D341Med (cell line): ENCODE measurements at places on chromosomes 16 and 17.

DNA sequence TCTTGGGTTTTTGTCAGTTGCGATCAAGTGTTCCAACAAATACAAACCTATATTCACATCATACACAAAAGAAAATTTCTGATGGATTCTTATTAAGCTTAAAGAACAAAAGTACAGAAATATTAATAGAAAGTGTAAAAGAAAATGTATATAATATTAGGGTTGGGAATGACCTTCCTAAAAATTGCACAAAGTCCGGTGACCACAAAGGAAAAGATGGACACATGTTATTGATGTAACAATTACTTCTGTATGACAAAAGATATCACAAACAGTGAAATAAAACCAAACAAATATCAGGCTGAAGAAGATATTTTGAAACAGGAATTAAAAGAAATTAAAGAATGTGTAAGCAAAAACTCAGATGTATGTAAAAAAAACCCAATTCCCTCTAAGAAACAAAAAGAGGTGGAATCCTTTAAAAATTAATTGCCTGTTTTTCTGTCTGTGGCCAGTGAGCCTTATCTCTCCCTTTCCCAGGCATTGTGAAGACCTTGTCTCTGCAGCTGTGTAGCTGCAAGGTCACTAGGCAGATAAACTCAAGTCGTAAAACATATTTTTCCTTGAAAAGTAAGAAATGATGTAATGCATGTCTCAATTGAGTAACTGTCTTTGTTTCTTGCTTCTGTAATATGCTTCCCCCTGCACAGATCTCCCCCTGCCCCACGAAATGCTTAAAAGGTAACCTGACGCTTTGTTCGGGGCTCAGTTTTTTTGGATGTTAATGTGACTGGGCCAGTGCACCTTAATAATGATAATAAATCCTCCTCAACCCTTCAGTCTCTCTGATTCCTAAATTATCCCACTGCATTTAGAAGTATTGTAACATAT, 2.8 kb downstream of the ST6GALNAC1 start:
- no peak for DNase-seq

DNA sequence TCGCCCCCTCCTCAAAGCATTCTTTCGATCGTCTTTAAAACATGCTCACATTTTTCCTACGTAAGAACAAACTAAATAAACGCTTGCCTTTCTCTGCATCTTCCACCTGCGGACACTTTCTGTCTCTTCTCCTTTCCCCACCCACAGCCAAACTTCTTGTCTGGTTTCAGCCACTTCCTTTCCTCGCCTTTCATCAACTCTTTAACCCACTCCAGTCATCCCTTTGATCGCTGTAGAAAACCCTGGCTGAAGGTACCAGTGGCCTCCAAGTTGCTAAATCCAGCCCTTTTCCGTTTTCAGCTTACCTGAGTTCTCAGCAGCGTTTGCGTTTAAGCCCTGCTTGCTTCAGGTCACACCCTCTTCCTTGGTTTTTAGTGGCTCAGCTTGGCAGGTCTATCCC, 483 bp downstream of the RPA1 start:
- DNase-seq: no peak

DNA sequence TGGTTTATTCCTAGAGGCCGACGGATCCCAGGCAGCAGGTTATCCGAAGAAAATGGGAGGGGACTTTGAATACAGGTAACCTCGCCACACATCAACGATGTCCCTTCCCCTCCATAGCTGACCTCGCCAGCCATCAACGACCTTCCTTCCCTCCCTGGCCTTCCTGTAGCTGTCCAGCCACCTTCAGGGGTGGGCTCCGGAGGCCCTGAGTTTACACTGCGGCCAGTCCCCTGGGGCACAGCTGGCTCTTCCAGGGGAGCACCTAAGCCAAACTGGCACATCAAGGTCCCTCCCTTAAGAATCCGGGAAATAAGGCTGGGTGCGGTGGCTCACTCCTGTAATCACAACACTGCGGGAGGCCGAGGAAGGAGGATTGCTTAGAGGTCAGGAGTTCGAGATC, 10.1 kb upstream of the RPH3AL start:
- DNase-seq: no peak

DNA sequence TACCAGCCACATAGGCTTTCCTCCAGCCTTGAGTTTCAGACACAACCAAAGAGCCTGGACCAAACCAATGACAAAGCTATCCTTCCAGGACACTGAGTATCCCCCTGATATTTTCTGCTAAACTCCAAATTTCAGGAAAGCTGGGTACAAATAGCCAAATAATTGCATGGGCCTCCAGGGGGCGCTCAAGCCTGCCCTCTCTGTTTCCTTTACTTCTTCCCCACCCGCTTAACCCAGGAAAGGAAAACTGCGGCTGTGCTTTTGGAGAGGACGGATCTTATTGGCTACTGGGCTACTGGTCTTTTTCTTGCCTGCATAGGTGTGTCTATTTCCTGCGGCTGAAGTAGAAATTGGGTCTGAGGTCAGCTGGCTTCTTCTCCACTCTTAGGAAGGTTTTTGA, 30.1 kb downstream of the GNGT2 start:
- peak; percentile 88 for DNase-seq

GRCh38 chr16:86905302-86905701, 327.0 kb downstream of the FOXL1 start:
- DNase-seq: no peak

- DNase-seq: no peak
Observed at GRCh38 chr16:82405736-82406135, 221.0 kb upstream of the CDH13 start.

- DNase-seq: no peak
Observed at GRCh38 chr16:28264656-28265055, 27.7 kb upstream of the SBK1 start.

GRCh38 chr17:30279156-30279555, 12.6 kb downstream of the BLMH start:
- no peak for DNase-seq

DNA sequence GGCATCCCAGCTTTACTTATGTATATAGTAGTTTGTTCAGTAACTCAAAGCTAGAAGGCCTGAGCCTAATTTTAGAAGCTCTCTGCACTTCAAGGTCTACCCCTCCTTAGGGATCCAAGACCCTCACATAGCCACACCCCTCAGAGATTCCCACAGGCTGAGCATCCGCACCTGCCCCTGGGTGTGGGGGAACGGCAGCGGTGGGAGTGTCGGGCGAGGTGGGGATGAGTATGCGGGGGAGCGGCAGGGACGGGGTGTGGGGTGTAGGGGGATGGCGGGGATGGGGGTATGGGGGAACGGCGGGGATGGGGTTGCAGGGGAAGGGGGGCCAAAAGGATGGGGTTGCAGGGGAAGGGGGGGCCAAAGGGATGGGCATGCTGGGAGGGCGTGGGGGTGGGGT, 24.9 kb upstream of the BEAN1 start:
- no peak for DNase-seq

DNA sequence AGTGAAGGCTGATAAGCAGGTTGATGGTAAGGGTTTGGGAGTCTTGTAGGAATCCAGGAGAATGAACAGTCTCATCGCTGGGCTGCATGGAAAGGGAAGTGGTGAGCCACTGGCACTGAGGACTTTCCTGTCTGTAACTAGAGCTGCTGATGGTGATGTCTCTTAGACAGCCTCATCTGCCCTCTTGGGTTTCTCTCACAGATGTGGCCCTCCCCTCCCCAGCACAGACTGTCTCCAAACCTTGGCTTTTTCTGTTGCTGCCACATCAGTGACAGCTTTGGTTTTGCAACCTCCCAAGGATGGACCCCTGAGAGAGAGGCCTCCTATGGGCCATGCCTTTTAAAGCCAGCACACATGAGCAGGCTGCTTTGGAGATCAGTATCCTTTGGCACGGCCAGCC, 16.9 kb downstream of the PLCG2 start:
- DNase-seq: no peak

DNA sequence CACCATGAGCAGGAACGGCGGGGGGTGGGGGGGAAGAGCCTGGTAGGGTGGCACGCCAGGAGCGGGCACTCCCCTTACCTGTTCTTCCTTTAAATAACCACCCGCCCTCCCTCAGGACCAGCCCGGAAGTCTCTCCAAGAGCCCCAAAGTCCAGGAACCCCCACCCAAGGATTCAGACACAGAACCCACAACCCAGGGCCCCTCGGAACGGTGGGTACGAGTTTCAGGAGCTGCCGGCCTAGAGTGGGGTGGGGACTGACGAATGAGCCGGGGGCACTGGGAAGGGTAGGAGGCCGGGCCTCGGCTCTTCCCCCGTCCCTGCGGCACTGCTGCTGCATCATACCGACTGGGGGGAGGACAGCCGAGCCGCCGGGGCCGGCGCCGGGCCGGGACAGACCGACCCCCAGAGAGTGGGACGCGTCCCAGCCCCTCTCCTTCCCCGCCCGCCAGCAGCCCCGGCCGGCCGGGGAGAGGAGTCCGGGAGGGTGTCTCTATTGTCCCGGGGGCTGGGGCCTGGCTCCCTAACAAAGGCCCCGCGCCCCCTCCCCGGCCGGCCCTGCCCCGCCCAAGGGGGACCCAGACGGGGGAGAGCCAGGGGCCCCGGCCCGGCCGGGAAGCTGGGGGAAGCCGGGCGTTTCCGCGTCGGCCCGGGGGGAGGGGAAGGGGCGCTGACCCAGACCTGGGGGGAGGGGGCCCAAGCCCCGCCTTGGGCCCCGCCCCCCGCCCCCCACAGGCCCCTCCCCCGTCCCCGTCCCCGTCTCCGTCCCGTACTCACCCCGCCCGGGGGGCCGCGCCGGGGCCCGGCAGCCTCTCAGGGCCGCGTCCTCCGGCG, 747 bp downstream of the ATXN7L3 start:
- DNase-seq: peak; percentile 95

DNA sequence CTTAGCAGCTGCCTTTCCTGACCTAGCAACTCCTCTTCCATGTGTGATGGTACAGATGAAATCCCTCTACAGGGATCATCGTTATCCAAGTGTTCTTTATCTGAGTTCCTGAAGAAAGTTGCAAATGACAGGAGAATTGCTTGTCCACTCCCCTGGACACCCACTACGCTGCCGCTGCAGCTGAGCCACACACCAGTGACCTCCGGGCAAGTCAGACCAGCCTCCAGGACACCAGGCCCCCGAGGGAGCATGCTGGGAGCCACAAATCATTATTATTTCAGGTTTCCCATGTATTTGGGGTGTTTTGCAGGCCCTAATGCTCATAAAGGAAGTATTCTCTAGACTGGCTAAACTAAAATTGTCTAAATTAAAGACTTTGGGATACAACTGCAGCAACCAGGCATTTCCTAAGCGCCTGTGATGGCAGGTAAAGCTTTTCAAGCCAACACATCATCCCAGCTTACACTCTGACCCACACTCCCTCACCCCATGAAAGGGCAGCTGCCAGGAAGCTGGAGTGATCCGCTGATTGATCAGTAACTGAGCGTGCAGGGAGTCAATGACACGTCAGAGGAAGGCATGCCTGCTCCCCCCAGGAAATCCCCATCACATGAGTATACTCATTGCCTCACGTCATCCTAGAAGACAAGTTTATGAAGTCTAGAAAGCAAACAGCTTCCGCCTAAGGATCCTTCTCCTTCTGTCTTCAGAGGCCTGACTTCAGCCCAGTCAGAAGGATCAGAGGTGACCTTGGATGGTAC, 14.4 kb downstream of the FA2H start:
- DNase-seq: no peak

- DNase-seq: peak; percentile 95
Observed at GRCh38 chr17:76710863-76711611, at the start of gene MXRA7. Gene MXRA7, minus strand, starts transcription at chr17:76710965. Its CDS starts 19 bp downstream, at chr17:76710946.

DNA sequence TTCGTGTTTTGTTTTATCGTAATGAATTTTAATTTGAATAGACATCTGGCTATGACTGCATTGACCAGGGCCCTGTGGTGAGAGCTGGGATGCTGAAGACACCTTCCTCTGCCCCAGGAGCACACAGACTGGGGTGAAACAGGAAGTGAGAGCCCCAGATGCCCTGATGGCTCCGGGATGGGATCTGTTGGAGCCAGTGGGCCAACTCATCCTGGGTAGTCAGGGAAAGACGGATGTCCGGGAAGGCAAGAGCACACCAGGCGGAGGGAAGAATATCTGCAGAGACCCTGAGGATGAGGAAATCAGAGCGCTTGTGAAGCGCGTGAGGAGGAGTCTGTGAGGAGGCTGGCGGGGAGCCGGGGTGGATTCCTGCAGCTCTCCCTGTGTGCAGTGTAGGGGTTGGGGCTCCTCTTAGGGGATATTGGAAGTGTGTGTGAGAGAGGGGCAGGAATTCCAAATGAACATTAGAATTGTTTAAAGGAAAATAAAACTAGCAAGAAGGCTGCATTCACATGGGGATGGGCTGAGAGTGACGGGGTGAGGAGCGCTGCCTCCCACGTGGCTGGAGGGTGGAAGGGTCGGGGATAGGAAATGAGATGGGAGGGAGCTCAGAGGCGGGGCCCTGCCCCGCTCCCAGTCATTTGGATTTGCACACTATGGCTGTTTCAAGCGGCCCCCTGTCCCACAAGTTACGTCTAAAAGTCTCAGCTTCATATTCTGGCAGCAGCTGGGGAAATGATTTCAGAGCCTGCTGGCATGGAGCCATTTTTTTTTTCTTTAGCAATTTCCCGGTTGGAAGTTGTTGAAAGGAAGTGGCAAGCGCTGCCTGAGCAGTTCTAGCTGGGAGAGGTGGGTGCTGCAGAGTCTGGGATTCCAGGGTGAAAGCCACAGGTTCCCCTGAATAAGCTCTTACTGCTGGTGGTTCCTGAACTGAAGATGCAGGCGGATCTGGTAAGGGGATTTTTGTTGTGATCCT, 71.2 kb upstream of the LGALS9 start:
- DNase-seq: no peak

DNA sequence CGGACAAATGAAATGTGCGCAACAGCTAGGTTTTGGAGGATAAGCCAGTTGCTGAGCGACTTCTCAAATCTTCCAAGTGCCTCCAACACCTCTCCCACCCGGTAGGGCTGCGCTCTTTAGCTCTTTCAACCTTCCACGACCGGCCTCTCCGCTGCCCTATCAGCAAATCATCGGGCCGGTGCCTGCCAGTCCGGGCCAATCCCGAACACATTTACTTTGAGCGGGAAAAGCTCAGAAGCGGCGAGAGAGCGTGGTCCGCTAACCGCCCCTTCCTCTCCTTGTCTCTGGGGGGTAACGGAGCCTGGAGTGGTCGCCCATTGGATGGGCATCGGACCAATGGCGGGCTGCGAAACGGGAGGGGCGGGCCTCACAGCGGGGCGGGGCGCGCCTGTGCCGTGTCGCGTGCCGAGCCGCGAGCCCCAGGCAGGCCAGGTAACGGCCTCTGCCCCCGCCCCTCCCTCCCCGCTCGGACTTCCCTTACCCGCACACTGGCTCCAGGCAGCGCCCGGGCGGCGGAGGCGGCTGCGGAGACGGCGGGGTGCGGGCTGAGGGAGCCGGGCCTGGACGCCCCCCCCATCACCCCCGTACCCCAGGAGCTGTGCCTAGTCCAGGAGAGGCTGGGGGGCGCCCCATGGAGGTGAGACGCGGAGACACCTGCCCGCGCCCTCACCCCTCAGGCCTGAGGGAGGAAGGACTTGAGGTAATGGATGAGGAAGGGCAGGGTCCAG, at the start of gene MEIOC:
Gene MEIOC, plus strand, starts transcription at position 486 of the 728 bp plus-strand sequence. Its CDS starts 146 bp downstream, at position 632.
- DNase-seq: peak; percentile 82

DNA sequence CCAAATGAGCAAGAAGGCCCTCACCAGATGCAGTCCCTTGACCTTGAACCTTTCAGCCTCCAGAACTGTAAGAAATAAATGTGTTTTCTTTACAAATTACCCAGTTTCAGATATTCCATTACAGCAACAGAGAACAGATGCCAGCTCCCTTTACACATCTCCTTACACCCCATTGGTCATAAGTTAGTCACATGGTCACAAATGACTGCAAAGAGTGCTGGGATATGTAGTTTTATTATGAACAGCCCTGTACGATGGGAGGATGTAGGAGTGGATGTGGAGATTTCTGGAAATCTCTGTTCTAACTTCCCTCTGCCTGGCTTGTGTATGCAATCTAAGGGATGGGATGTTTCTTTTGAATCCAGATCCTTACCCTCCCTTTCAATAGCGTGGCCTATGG, 13.3 kb upstream of the RPL38 start:
- DNase-seq: peak; percentile 81
